ENCODE measurements at places on chromosomes 1 and 21.

DNA sequence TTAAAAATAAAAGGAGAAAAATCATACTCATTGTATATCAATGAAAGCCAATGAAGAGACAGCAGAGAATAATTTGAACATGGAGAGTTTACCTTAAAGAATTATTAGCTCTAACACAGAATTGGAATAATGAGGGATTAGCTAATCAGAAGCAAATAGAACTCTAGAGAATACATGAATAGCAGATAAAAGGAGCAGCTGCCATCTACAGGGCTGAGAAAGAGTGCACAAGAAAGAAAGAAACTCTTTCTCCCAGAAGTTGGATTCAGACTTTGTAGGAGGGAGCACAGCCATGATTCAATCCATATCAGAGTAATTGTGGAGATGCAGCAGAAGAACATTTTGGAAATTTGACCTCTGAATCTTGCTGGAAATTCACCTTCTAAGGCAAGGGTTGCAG lies 1171.2 kb downstream of the PLA2G4A start:
- ATAC-seq = no peak

DNA sequence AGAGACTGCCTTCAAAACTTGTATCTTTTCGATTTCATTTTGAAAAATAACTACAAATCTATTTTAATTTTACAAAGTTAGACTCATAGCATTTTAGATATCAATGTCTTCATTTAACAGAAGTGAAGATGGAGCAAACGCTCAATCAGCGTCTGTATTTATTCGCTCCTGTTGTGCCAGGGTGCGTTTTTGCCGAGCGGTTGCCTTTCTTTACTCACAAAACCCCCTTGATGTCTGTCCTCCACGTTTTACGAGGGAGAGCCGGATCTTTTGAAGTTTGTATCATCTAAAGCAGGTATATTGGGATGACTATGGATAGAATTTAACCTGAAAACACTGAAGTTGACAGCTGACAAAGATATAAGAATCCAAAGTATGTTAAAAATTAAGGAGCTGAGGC lies 44.6 kb downstream of the MRPL39 start:
- ATAC-seq = no peak

GRCh38 chr1:200857804-200858203 lies 15.0 kb upstream of the GPR25 start:
- no peak for ATAC-seq

- no peak for ATAC-seq
These were observed 66.5 kb downstream of the PRRX1 start for GRCh38 chr1:170730438-170730837.

DNA sequence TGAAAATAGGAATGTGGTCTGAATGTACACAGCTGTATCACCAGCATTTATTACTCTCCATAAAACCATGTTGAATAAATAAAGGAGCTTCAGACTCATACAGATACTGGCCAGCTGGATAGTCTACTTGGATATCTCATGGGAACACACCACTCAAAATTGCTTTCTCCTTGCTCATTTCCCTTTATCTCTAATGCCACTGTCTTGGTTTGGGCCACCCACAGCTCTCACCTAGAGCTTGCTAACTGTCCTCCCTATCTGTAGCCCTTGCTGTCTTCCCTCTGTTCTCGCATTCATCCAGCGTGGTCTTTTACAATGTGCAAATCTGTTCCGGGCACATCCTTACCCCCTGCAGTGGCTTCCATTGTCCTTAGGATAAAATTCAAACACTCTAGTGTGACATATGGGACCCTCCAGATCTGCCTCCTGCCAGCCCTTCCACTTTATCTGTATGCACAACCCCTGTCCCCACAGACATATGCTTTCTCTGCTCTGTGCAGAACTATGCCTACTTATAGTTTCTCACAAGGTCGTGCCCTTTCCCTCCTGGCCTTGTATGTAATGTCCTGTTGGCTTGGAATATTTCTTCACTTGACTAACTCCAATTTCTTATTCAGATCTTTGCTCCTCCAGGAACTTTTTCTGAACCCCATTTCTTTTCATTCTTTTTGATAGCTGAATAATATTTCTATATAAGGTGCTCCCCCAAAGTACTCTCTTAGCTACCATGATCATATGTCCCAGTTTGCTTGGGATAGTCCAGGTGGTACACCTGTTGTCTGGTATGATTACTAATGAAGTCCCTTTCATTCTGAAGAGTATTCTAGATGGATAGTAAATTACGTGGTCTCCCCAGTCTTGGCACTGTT lies 2.9 kb downstream of the FLVCR1 start:
- no peak for ATAC-seq

DNA sequence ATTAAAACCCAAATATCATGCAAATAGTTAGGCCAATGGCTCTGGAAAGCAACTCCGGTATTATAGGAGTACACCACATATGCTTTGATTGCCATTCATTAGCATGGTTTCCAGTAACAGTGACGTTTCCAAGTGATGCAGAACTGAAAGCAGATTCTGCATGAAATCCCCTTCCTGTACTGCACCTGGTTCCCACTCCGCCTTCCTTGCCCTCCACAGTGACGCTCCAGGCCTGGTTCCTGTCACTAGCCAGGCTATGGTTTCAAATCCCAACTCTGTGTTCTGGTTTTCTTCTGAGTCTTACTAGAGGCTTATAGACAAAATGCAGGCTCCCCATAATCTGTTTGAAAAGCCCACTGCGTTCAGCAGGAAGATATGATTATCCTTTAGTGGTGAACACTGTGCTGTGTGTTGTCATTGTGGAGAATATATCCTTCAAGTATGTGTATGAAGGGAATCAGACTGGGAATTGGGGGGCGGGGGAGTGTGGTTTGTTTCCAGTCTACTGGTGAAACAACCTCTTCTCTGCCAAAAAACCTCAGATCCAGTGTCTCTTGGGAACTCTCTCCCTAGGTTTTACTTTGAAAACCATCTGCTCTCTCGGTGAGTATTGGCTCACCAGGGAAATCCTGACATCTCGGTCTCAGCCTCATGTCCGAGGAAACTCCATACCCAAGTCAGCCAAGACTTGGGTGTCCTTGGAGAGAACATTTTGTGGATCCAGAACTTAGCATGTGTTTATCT lies 78.7 kb downstream of the TYW3 start:
- ATAC-seq = no peak

GRCh38 chr1:112397841-112398240 lies 1.8 kb downstream of the CTTNBP2NL start:
- no peak for ATAC-seq

- peak; percentile 98 for ATAC-seq
These were observed 43.0 kb downstream of the SLC9A1 start for GRCh38 chr1:27111626-27112573.

DNA sequence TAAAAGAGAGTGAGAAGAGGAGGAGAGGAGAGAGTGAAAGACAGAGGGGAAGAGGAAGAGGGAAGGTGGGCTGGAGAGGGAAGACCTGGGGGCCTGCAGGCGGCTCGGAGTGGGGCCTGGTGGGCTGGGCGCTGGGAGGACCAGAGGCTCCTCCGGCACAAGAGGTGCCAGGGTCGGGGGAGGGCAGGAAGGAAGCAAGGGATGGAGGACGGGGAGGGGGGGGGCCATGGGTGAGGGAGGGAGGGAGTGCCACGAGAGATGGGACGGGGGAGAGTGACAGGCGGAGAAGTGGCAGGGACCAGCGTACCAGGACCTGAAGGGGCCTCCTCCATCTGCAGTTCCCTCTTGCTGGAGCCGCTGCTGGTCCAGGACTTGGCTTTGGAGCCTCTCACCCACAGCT lies 87.7 kb downstream of the CASZ1 start:
- no peak for ATAC-seq

GRCh38 chr21:23488245-23488644 lies 2119.0 kb downstream of the MRPL39 start:
- ATAC-seq = no peak

- ATAC-seq = no peak
These were observed 113.1 kb downstream of the PIK3R3 start for GRCh38 chr1:46019348-46019747.

DNA sequence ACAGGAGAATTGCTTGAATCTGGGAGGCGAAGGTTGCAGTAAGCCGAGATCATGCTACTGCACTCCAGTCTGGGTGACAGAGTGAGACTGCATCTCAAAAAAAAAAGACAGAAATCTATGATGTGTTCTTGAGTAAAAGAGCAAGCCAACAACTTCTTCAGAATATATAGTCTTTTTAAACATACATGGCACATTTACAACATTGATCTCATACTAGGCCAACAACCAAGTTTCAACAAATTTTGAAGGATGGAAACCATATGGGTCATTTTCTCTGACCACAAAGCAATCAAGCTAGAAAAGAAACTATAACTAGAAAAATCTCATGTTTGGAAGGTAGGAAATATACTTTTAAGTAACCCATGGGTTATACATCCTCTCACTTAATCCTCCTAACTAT lies 38.3 kb downstream of the PAFAH2 start:
- ATAC-seq = no peak

GRCh38 chr1:180224902-180225301 lies 5.2 kb upstream of the LHX4 start:
- ATAC-seq = no peak

DNA sequence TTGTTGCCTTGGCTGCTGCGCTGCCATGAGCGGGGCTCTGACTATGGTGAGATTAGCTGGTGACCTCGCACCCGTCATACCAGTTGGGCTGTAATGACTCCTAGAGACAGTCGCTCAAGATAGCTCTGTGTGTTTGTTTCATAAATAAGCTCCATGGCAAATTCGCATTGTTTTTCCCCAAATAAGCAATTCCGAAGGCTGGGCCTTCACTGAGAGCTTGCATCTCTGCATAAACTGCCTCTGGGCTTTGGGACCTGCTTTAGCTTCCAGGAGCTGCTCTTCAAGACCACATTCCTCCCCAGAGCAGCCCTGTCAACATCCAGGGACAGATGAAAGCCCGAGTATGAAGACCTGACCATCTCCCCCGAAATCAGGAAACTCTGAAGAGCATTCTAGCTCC lies 40.7 kb upstream of the SCCPDH start:
- ATAC-seq = no peak

DNA sequence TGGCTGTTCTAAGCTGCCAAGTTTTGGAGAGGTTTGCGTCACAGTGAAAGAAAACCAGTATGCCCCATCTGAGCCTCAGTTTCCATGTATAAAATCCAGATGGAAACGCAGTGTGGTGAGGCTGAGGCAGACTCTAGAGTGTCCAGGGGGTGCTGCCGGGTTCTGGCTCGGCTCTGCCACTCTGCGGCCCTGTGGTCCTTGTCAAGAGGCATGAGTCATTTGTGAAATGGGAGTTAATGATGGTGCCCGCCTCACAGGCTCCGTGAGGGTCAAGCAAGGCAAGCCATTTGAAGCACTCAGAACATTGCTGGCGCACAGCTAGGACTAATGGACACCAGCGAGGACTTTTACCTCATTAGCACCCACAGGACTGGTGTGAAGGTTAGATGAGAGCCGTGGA lies 214.3 kb downstream of the PTPRU start:
- no peak for ATAC-seq

GRCh38 chr1:61776091-61776490 lies 33.8 kb downstream of the PATJ start:
- ATAC-seq = no peak

DNA sequence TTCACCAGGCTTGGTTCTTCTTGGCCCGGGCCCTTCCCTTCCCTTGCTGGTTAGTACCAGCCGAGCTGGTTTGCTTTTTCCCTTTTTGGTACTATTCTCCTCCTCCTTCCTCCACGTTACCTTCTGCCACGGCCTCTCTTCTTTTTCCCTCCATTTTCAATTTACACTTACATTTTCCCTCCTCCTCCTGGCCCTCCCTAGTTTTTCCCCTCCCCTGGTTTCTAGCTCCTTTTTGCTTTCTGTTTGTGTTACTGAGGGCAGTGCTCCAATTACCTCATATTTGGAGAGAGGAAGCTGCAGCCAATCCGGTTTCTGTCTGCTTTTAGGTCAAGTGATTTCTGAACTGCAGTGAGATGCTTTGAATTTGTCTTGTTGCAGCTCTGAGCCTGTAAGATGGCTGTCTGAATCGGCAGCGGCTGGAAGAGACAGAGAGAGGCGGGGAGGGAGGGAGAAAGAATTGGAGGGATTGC lies 63.7 kb downstream of the MACF1 start:
- ATAC-seq = peak; percentile 75

GRCh38 chr1:53259932-53260331 lies 21.6 kb upstream of the MAGOH start:
- ATAC-seq = no peak

- no peak for ATAC-seq
These were observed 218.7 kb upstream of the FOXD3 start for GRCh38 chr1:63103682-63104081.

GRCh38 chr1:60924165-60924564 lies 158.2 kb upstream of the NFIA start:
- no peak for ATAC-seq

DNA sequence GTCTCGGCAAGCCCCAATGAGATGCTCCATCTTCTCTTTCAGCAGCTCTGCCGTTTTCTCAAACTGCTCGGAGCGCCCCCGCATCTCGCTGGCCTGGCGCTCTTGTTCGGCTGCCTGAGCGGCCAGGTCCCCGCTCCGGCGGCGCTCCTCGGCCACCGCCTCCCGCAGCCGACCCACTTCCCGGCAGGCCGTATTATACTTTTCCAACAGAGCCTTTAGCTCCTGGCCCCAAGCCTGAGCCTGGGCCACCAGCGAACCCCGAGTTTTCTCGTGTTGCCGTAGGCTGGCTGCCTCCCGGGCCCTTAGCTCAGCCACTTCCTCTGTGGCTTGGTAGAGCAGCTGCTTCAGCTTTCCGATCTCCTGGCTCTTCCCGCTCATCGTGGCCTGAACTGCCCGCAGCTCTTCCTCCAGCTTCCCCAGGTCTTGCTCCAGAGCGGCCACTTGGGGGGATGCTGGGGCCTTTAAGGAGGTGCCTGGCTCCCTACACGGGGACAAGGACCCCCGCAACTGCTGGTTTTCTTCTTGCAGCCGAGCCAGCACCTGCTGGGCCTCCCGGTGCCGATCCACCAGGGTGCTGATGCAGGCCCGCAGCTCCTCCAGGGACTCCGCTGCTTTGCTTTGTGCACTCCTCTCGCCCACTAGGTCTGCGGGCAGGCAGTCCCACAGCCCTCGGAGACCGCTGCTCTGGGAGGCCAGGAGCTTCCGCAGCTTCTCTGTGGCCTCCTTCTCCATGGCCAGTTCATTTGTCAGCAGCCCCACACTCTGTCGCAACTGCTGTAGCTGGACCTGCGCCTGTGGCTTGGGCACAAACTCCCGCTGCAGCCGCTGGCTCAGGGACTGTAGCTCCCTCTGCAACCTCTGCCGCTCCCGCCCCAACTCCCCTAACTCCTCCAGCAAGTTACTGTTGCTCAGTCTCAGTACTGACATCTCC lies 13.4 kb upstream of the PIAS3 start:
- ATAC-seq = peak; percentile 87

DNA sequence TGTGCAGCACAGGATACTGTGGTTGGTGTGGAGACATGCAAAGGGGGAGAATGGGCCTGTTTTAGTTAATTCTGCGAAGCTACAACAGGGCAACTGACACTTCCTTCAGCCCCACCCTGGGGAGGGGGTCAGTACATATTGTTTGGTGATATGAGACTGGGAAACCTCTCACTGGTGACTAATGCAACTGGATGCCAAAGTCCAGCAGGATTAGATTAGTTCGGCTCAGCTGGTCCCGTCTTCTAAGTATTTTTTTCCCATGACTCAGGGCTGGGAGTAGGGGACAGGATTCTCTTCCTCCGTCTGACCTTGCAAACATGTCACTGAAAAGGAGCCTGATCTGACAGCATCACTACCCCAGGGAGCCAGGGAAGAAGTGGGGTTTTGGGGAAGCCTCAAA lies 43.0 kb downstream of the PLXNA2 start:
- no peak for ATAC-seq

GRCh38 chr1:116574581-116575291 lies 3.9 kb upstream of the CD58 start:
- no peak for ATAC-seq

All from activated T-helper 17 cell treated with anti-CD3 and anti-CD28 coated beads, Interleukin-2, amount 50 U/mL, for 72 hours (primary cell).